ENCODE measurements at places on chromosomes 4 and X.

DNA sequence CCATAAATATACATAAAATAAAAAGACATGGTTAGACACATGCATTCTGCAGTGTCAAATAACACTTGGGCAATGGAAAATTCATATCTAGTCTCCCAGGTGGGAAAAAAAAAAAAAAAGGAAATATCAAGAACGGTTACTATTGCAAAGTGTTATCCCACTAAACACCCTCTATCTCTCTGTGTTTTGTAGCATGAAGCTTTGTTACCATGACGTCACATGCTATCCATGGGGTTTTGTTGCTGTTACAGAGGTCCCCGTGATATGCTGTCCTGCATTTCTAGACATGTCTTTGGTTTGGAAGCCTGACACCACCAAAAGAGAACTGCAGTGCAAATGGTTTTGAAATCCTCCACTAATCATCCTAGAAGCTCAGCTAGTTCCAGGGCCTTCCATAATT, 50.7 kb upstream of the TLR3 start:
- no peak for DNase-seq

DNA sequence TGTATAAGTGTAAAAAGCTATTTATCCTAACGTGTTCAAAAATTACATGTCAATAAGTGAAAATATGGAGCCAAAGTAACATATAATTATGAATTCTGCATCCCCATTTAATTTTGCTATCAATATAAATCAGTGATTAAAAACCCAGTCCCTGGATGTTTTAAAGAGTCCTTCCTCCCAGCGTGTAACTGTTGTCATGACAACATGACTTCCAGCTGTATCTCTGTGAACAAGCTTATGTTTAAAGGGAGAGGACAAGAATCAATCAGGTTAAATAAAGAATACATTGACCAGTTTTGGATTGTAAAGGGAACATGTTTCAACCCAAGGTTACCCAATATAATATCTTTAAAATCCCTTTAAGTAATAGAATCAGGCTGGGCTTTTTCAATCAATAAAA, 219.7 kb downstream of the NSUN7 start:
- no peak for DNase-seq

DNA sequence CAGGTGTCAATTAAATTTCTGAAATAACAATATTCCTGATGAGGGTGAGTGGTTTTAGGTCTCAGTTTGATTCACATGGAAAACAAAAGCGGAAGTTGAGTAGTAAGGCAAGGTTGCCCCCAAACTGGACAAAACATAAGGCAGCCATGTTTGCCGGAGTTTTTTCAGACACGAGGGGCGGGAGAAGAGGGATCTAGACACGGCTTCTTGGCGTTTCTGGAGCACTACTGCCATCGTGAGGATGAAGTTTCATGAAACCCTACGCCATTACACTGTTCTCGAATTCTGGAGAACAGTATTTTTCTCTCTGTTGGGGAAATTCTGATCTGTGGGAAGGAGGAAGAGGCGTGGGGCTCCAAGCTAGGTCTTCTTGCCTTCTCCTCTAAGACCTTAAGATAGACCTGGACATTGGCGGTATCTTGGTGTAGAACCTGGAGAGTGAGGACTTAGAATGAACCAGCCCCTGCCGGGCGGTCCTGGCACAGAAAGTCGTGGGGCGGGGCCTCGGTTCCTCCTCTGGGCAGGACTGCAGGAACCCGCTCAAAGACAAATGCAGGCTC, 160.3 kb downstream of the OR13H1 start:
- no peak for DNase-seq

DNA sequence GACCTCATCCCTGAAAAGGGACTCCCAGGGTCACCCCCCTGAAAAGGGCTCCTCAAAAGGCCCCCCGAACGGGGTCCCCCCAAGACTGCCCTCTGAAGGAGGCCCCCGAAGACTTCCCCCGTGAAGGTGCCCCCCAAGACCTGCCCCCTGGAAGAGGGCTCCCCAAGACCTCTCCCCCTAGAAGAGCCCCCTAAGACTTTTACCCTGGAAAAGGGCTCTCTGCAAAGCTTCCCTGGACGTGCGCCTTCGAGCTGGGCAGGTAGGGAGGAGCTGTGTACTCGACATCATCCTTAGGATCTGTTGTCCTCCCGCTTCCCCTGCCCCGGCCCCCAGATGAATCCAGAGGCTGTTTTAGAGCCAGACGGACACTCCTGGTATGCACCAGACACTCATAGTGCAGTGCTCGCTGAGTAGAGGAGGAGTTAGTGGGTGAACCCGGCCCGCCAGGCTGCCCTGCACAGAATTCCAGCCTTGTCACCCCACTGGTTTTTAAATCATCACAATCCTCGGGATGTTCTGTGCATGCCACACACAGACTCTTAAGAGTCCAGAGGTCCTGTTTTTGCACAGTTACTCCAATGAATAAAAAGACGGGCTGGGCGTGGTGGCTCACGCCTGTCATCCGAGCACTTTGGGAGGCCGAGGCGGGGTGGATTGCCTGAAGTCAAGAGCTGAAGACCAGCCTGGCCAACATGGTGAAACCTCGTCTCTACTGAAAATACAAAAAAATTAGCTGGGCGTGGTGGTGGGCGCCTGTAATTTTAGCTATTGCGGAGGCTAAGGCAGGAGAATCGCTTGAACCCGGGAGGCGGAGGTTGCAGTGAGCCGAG, 5.7 kb upstream of the SLC25A6 start:
- no peak for DNase-seq

DNA sequence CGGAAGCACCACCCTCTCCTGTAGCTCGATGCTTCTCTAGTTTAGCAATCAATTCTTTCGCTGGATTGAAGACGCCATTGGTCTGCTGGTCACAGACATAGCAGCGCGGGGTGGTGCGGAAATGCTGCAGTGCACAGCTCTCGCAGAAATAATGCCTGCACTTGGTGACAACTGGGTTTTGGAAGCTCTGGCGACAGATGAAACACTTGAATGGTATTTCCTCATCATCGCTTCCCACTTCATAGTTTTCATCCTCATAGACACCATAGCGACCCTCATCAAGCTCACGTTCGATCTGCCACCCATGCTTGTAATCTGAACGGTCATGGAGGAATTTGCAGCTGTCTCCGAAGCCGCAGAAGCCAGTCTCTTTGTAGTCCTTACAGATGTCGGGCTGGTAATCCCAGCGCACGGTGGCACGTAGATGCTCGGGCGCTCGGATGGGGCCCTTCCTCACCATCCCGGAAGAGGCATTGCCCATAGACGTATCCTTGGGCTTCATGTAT, 854 bp downstream of the RNF113A start:
- DNase-seq, result no peak

- DNase-seq, result no peak
Measured at GRCh38 chr4:106305435-106306055, 10.5 kb downstream of the TBCK start.

- DNase-seq, result no peak
Measured at GRCh38 chrX:25300994-25301393, 285.2 kb upstream of the ARX start.

GRCh38 chr4:97457253-97457652, 686.0 kb downstream of the STPG2 start:
- DNase-seq, result no peak

- no peak for DNase-seq
Measured at GRCh38 chr4:117063961-117064696, 21.2 kb downstream of the TRAM1L1 start.

DNA sequence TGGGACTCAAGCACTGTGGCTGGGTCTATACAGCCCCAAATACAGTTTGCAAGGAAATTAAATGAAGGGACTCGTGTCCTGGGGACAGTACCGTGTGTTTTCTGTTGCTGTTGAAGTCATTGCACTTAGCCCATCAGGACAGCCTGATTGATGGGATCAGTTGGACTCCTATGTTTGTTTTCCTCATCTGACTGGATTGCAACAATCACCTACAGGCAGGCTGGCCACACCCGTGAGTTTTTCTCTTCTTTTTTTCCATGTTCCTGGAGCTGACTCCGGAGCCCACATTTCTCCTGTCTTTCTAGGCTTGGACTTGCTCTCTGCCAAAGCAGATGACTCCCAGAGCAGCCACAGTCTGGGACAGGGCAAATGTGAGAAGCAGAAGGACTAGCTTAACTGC, 38.1 kb downstream of the RTL9 start:
- DNase-seq, result no peak

- DNase-seq, result no peak
Measured at GRCh38 chr4:74385386-74385785, 20.4 kb downstream of the EREG start.
